ENCODE measurements at places on chromosomes 7 and 10.

DNA sequence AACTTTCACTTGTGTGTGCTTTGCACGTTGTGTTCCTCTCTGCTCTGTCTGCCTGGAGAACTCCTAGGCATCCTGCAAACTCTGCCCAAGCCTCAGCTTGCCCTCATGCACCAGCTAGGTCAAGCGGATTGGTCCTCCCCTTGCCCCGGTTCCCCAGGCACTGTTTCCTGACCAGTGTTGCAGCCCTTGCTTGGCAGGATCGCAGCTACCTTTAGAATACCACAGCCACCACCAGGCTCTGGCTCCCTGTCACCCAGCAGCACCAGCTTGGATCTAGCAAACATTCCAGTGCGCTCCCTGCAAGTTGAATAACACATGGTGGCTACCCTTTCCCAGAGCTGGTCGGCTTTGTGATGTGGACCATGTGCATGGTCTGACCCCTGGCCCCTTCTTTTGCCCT is 19.0 kb downstream of the ZMIZ1 start:
- DNase-seq: no peak

- no peak for DNase-seq
These were observed 74.1 kb downstream of the RUNDC3B start for GRCh38 chr7:87702326-87702725.

GRCh38 chr7:27300421-27300820 is 57.8 kb downstream of the EVX1 start:
- no peak for DNase-seq

DNA sequence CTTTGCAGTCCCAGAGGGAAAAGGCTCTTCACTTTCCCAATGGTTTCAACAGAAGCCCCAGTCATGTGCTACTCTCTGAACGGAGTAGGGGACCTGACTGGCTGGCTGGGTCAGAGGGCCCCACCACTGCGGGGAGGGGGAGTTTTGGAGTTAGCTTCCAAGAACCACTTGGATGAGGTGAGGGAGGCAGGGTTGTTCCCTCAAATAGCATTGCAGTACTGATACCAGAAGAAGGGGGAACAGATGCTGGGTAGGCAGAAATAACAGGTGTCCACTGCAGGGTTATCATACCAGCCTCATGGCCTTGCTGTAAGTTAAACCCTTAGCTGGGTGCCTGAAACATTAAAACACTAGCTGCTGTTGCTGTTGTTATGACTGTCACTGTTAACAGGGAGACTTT is 131.3 kb downstream of the UBE2H start:
- DNase-seq: no peak

DNA sequence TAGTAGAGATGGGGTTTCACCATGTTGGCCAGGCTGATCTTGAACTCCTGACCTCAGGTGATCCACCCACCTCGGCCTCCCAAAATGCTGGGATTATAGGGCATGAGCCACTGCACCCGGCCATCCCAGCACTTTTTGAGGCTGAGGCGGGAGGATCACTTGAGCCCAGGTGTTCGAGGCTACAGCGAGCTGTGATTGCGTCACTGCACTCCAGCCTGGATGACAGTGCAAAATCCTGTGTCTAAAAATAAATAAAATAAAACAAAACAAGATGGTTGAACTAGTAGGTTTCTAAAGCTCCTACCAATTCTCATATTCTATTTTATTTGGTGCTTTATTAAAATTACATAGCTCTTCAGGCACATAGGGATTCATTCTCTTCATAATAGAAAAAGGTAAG is 890.3 kb upstream of the AUTS2 start:
- DNase-seq: no peak

DNA sequence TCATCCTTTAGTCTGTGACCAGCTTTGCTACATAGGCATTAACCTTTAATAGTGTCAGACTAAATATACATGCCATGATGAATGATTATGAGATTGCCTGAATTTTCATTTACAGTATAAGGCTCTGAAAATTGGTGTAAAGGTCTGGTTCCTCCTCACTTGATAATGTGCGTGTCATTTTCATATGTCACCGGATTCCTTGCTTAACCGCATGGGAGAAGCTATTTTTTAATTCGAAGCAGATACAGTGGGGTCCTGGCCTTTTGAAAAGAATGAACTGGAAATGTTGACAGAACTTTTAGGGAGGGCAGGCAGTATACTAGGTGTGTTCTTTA is 192.4 kb upstream of the SH2B2 start:
- no peak for DNase-seq

All from SW480 (cell line).